Activated CD8-positive, alpha-beta memory T cell treated with anti-CD3 and anti-CD28 coated beads for 1 hour (primary cell): ENCODE measurements at places on chromosomes 2 and 18.

DNA sequence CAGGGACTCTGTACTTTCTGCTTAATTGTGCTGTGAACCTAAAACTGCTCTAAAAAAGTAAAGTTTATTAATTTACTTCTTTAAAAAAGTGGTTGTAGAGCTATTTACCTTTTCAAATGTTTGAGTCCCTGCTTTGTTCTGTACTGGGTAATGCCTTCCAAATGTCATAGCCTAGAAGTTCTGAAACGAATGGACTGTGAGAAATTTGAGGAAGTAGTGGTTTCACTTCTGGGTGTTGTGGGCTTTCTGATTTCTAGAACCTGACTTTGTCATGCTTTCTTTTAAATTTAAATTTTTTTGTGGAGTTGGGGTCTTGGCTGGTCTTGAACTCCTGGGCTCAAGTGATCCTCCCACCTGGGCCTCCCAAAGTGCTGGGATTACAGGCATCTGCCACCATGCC, 44.6 kb downstream of the SMAD4 start:
- DNase-seq = no peak

- peak; percentile 93 for DNase-seq
Observed at GRCh38 chr2:200525882-200526651, at the start of gene SGO2. Gene SGO2 (plus strand): TSS chr2:200526207. CDS start chr2:200532976, 6,769 bp downstream.

- peak; percentile 45 for DNase-seq
Observed at GRCh38 chr2:215435870-215436704, at the start of gene FN1. Gene FN1 (minus strand): TSS chr2:215436068. CDS start chr2:215435802, 266 bp downstream.

GRCh38 chr18:4069183-4069582, 385.9 kb downstream of the DLGAP1 start:
- no peak for DNase-seq

GRCh38 chr2:169983506-169983905, 156.3 kb downstream of the UBR3 start:
- DNase-seq = no peak
